BE2C (cell line): ENCODE measurements at places on chromosomes 5 and 9.

DNA sequence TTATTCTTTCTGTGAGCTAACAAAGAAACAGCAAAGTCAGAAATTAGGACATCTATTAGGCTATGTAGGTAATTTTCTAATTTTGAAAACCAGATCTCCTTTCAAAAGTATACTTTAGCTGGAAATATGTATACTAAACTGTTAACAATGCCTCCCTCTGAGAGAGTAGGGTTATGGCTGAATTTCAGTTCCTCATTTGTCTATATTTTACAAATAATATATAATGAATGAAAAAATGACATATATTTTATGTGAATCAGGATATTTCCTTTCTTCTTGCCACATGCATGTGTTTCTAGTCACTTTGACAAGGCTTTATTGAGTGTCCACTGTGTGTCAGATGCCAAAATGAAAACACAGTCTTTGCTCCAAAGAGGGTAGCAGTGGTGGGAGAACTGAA, 15.4 kb downstream of the HACD4 start:
- no peak for DNase-seq

GRCh38 chr5:115262321-115263077, at the start of gene PGGT1B:
Gene PGGT1B (minus strand): TSS chr5:115262877. CDS start chr5:115262851, 26 bp downstream.
- DNase-seq, result peak; percentile 86

GRCh38 chr5:150599281-150599680, 41.2 kb upstream of the SYNPO start:
- no peak for DNase-seq

GRCh38 chr9:79201636-79202035, 370.1 kb upstream of the TLE4 start:
- DNase-seq, result no peak

- DNase-seq, result no peak
Observed at GRCh38 chr5:61704289-61704688, 372.2 kb downstream of the ZSWIM6 start.

DNA sequence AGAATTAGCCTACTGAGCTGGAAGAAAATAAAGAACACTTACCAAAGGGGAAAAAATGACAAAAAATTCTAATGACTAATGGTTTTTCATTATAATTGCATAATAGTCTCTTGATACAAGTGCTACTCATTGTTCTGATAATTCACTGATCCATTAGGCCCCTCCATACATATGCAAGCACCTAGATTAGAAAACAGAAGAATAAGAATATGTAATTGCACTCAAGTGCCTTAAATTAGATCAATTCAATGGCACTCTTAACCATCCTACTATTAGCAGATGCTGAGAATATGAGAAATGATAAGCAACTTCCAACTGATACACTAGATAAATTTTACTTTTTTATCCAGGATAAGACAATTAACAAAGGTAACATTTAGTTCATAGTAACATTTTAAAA, 440.9 kb upstream of the C9orf72 start:
- DNase-seq, result no peak

GRCh38 chr5:124908581-124909451, 162.4 kb upstream of the ZNF608 start:
- no peak for DNase-seq

DNA sequence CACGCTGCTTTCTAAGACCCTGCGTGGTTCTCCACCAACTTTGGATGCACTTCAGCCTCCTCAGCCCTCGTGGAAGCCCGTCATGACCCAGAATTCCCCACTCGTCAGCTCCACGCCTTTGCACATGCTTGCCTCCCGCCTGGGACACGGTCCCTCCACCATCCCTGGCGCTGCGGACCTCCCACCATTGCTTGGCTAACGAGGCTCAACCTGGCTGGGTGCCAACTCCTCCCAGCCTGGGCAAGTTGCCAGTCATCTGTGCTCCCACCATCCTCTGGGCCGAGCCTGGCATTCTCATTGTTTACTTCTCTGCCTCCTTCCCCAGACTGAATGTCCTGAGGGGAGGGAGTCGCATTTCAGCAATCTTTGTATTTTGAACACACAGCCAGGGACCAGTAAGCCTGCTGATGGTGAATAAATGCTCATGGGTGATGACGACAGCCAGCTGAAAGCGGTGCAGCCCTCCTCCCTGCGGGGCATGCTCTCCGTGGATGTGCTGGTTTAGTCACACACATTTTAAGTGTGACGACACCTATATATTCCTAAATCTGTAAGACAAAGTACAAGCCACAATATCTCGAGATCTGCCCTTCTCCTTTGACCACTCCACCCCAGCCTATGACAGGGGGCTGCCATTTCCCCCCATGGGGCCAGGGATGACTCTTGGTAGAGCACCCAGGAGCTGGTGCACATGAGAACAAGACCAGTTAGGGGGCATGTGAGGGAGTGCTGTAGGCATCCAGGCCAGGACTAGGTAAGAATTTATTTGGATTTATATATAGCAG, 37.6 kb downstream of the ANKRD33B start:
- DNase-seq, result peak; percentile 95

DNA sequence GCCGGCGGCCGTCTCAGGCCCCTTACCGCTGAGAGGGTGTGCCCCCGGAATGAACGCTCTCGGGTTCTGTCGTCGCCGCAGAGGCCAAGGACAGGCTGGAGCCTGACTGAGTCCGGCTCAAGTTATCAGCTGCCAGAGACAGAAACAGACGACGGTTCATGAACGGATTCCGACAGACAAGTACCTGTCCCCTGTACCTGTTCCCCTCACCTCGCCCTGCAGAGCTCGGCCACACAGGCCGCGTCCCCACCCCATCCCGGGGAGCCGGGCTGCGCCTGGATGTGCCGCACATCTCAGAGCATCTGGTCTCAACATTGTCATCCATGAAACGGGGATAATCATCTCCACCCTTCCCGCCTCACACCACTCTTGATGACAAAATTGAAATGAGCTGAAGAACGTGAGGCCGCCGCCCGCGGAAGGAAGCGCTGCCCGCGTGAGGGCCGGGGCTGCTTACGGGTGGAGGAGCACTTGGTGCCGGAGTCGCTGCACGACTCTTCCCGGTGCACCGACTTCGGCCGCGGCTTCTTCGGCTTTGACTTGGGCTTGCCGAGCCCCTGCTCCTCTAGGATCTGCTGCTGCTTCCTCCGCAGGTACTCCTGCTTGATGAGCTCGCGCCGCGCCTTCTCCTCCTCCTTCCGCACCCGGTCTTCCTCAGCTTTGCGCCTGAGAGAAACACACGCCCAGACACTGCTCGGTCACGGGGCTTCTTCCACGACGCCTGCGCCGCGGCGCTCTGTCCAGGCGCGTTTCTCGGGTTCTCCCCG, 89.2 kb downstream of the CAMSAP1 start:
- no peak for DNase-seq

DNA sequence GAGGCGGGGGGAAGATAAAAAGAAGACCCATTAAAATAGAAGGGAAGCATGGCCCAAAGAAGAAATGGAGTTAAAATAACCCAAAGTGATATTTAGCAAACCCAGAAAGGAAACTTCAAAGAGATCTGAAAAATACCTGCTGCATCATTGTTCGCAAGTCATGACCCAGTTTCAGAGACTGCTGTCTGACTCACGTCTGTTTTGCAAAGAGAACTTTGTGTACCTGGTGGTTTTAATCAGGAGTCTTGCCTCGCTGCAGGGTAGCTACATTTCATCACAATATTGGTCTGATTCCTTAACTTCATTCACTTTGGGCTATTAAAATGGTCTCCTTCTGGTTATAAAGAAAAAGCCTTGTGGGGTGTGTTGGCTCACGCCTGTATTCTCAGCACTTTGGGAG, 461.1 kb upstream of the DAP start:
- DNase-seq, result no peak

GRCh38 chr5:164005071-164005470, 499.7 kb downstream of the MAT2B start:
- DNase-seq, result no peak

GRCh38 chr5:168227973-168228615, 63.4 kb upstream of the WWC1 start:
- no peak for DNase-seq

DNA sequence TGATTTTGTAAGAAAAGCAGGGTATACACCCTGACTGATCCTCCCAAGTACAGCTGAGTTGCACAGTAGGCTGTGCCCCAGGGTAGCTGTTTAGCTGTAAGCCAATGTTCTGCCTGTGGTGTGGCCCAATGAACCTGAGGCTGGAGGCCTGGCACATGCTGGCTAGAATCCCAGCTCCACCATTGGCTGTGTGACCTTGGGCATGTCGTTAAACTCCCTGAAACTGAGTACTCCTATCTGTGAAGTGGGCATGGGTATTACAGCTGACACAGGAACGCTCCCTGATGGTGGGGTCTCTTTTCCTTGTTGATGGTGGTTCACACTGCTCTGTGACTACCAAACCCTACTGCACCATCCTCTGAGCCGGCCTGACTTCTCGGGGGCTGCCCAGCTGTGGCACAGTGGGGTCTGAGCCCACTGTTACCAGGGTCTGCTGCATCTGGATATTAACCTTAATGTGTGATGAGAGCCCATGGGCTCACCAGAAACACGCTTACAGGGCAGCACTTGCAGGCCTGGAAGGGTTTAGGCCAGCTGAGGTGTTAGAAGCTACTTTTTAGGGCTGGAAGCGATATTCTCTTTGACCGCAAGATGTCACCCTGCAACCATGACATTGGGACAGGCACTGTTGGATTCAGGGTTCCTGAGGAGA, 7.0 kb upstream of the GADD45G start:
- DNase-seq, result peak; percentile 55

DNA sequence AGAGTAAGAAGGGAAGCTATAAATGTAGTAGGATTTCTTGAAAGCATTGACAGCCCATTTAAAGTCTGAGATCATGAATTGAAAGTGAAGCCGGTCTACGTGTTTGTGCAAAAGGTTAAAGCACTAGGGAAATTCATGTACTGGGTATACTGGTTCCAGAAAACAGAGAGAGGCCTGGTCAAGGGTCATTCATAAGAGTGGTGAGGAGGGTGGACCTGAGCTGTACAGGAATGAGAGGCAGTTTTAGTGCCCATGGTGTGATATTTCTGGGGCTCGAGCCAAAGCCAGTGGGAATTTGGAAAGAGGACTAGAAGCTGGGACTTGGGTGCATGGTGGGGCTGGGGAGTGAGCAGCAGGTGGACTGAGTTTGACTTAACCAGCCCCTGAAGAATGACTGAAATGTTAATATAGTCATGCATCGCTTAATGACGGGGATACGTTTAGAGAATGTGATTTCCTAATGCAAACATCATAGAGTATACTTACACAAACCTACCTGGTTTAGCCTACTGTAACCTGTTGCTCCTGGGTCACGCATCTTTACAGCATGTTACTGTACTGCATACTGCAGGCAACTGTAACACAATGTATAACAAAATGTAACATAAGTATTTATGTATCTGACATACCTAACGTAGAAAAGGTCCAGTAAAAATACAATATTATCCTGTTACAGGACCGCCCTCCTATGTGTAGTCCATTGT, 173.0 kb downstream of the MAST4 start:
- DNase-seq, result no peak

DNA sequence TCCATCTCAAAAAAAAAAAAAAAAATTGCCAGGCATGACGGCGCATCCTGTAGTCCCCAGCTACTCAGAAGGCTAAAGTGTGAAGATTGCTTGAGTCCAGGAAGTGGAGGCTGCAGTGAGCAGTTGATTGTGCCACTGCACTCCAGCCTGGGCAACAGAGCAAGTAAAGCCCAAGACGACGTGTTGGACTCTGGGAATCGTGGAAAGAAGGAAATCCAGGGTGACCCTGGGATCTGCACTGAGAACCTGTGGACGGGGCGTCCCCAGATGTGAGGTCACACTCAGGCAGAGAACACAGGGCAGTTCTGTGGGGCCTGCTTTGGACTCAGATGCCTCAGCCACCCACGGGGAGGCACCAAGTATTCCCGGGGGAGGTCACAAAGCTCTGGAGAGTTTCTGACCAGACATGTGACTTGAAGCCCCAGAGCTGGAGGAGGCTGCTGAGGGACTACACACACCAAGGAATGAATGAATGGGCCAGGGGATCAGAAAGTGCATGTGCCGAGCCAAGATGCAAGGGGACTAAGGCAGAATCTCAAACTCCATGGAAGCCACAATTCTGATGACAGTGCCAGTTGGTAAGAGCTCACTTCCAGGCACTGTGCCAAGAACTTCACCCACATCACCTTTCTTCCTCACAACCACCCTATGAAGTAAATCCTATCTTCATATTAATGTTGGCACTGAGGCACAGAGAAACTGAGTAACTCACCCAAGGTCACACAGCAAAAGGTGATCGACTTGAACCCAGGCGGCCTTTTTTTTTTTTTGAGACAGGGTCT, 12.9 kb downstream of the DYNC2I2 start:
- no peak for DNase-seq

- DNase-seq, result no peak
Observed at GRCh38 chr5:178216779-178217178, 12.4 kb downstream of the HNRNPAB start.

- DNase-seq, result no peak
Observed at GRCh38 chr5:76175821-76176403, 92.7 kb downstream of the SV2C start.

- DNase-seq, result no peak
Observed at GRCh38 chr5:1767524-1768282, 31.9 kb downstream of the MRPL36 start.

DNA sequence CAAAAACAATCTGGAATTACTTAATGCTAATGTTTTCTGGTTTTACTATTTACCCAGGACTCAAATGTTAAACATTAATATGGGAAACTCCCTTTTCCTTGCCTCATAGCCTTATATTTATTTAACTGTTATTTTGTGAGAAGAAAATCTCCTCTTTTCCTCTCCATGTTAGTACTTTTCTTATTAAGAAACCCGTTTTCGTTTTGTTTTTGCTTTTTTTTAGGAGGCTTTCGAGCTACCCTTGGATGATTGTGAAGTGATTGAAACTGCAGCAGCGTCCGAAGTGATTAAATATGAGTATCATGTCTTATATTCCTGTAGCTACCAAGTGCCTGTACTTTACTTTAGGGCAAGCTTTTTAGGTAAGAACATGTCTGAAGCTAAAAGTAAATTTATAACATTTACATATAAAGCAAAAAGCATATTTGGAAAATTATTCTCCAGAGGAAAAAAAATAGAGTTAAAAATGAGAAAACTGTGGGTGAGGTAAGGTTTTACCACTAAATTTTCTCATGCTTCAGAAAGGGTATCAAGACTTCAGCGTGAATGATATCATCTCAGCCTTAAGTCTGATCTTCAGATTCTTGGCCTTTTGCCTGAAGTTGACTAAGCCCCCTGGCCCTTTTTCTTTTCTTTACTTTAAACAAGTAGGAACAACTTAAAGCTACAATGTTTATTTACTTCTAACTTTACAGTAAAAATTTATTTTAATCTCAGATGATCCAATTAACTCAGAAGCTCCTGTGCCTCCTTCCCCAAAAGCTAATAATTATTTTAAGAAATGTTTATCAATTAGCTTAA, 113.8 kb downstream of the RPS23 start:
- DNase-seq, result no peak

- DNase-seq, result no peak
Observed at GRCh38 chr5:1431021-1431811, 14.0 kb downstream of the SLC6A3 start.
